ENCODE measurements at places on chromosomes 3 and 15. TPM values are rescaled to one million over a fixed set of nuclear protein-coding genes. Genes with fewer than 3 reads are reported as not detected.

ANKRD63 gene
- not detected for total RNA-seq

CCR3 gene
- not detected for total RNA-seq

ADGRG7 gene
- not detected for total RNA-seq

PAQR5 gene
- 16.7 TPM for total RNA-seq

HTR3E gene
- total RNA-seq = not detected

CCDC66 gene
- total RNA-seq = 28.6 TPM

TRH gene
- not detected for total RNA-seq

GABRR3 gene
- total RNA-seq = not detected

GP5 gene
- 0.15 TPM for total RNA-seq

GRCh38 chr15:28895146-28895545, 9.4 kb downstream of the APBA2 start:
- no peak for DNase-seq

DNA sequence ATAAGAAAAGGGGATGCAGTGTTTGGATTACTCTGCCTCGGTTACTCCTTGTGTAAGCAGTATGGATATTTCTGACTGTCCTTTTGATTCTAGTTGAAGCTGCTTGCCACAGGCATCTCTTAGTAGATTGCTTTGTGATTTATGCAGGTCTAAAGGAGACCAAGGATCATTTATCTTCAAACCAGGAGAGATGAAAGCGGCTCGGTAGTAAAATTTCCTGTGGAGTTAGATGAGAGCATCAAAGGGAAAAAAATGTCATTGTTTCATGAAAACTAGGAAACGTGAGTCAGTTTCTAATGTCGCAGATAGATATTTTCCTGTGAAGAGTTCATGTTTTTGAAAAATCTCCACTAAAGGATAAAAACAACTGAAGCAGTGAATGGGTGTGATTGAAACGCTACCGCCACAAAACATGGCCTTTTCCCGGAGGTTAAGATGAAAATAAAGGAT, 254.0 kb upstream of the TBL1XR1 start:
- DNase-seq = no peak

DNA sequence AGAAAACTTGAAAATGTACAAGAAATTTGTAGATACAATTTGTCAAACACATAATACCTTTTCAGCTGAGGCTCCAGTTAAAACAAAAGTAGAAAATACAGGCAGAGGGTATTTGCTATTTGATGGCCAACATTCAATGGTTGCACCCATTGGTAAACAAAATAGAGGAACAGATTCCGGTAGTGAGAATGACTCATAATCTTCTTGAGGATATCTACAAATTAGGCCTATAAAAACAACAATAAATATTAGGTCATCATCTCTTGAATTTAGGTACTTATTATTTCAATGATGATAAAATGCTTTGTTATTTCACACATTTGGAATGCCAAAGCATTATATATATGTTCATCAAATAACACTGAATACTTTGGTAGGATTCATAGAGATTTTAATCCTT, 53.4 kb downstream of the DENND4A start:
- peak; percentile 6 for DNase-seq

DNA sequence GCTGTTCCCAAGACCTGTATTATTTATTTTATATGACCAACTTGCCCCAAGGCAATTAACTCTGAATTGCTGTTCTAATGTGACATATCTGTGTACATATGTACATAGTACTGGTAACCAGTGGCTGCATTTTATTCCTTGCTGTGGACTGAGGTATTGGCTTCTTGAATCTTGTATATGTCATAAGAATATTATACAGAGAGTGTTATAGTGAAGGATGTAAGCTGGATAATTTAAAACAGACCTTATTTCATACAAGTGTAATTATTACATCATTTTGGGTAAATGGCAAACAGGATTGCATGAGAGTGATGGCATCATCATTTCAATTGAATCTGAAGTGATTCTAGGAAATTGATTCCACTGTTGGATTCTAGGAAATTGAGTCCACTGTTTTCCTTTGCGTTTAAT, 32.9 kb downstream of the B3GALNT1 start:
- DNase-seq = no peak

- no peak for DNase-seq
These were observed 1026.4 kb downstream of the ROBO2 start for GRCh38 chr3:78066287-78066686.

GRCh38 chr3:123595396-123596180, 10.7 kb upstream of the HACD2 start:
- DNase-seq = no peak

DNA sequence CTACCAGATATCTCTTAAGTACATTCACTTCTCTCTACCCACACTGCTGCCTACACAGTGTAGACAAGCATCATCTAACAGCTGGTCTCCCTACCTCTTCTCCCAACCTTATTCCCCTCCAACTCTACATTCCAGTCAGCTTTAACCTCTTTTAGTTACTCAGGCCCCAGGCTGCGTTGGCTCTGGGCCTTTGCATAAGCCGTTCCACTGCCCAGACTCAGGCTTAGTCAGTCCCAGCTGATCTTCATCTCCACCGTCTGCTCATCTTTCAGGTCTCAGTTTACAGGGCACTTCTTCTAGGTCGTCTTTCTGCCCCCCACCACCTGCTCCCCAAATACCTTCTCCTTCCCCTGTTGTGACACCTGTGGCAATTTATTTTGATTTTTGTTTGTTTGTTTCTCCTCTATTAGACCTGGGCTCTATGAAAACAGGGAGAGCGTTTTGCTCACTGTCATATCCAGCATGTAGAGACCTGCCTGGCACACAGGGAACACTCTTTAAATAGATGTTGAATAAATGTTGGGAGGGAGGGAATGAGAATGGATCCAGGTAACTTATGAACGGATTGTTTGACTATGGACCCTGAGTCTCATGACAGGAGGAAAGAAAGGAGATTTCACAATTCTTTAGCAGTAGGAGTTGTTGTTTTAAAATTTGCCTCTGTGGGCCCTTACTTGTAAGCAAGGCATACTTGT, 11.1 kb downstream of the SLC27A2 start:
- DNase-seq = peak; percentile 73

- no peak for DNase-seq
These were observed 32.9 kb upstream of the SKOR1 start for GRCh38 chr15:67792250-67792942.

DNA sequence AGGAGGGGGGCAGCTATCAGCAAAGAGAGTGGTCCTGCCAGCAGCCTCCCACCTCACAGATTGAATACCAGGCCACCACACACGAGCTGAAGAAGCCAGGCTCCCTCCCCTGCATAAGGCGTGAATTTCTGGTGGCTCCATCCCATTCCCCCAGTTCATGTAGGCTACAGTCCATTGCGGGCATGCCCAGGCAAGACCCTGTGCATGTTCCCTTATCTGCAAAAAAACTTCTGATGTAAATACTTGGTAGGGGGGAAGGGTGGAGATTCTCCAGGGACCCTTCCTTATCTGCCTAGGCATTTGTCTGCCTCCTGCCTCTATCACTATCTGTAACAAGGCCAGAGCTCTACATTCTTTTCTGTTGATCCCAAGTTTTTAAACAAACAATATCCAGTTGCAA, 27.6 kb upstream of the UBP1 start:
- no peak for DNase-seq

DNA sequence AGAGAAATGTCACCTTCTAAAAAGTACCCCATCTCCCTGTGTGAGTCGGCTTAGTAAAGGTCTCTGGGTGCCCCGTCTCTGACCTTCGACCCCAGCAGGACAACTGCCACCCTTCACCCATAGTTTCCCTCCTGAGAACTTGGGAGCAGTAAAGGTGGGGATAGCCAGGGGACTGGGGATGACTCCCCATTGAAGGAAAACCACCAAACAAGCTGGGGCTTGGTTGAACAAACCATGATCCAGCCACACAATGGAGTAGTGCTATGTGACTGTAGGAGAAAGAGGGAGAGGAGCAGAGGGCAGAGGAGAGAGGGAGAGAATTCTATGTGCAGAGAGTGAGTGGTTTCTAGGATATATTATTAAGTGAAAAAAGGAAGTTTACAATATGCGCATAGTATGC, 33.7 kb downstream of the IDH3A start:
- DNase-seq = no peak

- DNase-seq = no peak
These were observed 5.7 kb upstream of the BLM start for GRCh38 chr15:90711418-90711824.

DNA sequence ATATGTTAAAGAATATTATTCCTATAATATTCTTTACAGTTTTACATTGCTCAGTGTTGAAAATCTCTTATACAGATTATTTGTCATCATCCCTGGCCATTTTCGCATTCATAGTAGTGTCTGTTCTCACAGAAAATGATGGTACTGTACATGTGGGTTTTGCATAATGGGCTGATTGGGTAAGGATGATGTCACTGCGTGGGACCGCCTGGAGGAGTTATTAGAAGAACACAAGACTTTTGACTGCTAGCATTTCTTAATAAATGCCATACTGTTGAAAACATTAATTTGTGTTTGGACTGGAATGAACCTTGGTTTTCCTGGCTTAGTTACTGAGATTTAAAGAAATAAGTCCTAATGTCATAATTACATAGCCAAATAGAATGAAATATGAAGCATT, 20.3 kb downstream of the LRCH3 start:
- peak; percentile 69 for DNase-seq

- peak; percentile 37 for DNase-seq
These were observed 441.9 kb upstream of the MDFIC2 start for GRCh38 chr3:70754314-70754713.

GRCh38 chr3:114899186-114899931, 247.7 kb downstream of the ZBTB20 start:
- DNase-seq = no peak

- DNase-seq = no peak
These were observed 16.0 kb upstream of the SQOR start for GRCh38 chr15:45618813-45619212.

Measured in MCF 10A (cell line).